ENCODE measurements at places on chromosomes 11 and 22. TPM values are rescaled to one million over a fixed set of nuclear protein-coding genes. Genes with fewer than 3 reads are reported as not detected.

The CARD18 gene
- not detected for total RNA-seq

The H19 gene
- total RNA-seq, result 1.7 TPM

The MORC2 gene
- total RNA-seq, result 11.7 TPM

The AIFM3 gene
- total RNA-seq, result 1.3 TPM

The RFPL2 gene
- total RNA-seq, result not detected

The DNAJB7 gene
- total RNA-seq, result not detected

The RNF121 gene
- total RNA-seq, result 45.7 TPM

The DGKZ gene
- total RNA-seq, result 25.8 TPM

The ADAMTS15 gene
- total RNA-seq, result 3.4 TPM

The PGA5 gene
- not detected for total RNA-seq

The GTSE1 gene
- total RNA-seq, result 0.57 TPM

The MIOX gene
- total RNA-seq, result not detected

The BIK gene
- total RNA-seq, result not detected

The OR52I1 gene
- total RNA-seq, result not detected

The EMID1 gene
- total RNA-seq, result 1.00 TPM

The GLB1L3 gene
- not detected for total RNA-seq

The C11orf91 gene
- not detected for total RNA-seq

The NPAS4 gene
- total RNA-seq, result not detected

The SMIM35 gene
- total RNA-seq, result not detected

The GRIA4 gene
- total RNA-seq, result under 0.01 TPM

The RGL4 gene
- total RNA-seq, result not detected

The SLC29A2 gene
- 0.14 TPM for total RNA-seq

The PHOX2A gene
- total RNA-seq, result not detected

The CELSR1 gene
- 0.14 TPM for total RNA-seq

The SLC22A6 gene
- not detected for total RNA-seq

The SEPTIN5 gene
- total RNA-seq, result 22.6 TPM

The MUC15 gene
- total RNA-seq, result not detected

The OR6A2 gene
- total RNA-seq, result 0.14 TPM

The MUC5AC gene
- not detected for total RNA-seq

The OR8G1 gene
- total RNA-seq, result not detected

The CTSF gene
- total RNA-seq, result 15.9 TPM

The TYR gene
- total RNA-seq, result not detected

The CCDC116 gene
- total RNA-seq, result 0.18 TPM

The WDR74 gene
- 77.9 TPM for total RNA-seq

The OR5B21 gene
- total RNA-seq, result 0.14 TPM

The ELFN2 gene
- 0.37 TPM for total RNA-seq

The DKK3 gene
- 371 TPM for total RNA-seq

The SLC22A12 gene
- total RNA-seq, result not detected

The APOA4 gene
- not detected for total RNA-seq

The PPME1 gene
- 20.6 TPM for total RNA-seq

The TXNRD2 gene
- 21.9 TPM for total RNA-seq

The ALKBH3 gene
- 36.5 TPM for total RNA-seq

The KDELR3 gene
- total RNA-seq, result 109 TPM
